Forelimb muscle (tissue), 1 donor: ENCODE measurements at places on chromosomes 13 and 19. TPM values are rescaled to one million over a fixed set of nuclear protein-coding genes. Genes with fewer than 3 reads are reported as not detected.

- no peak for DNase-seq
Observed at GRCh38 chr13:30774214-30774730, 38.9 kb downstream of the ALOX5AP start.

The ZNF540 gene
- polyA plus RNA-seq: 1.9 TPM

GRCh38 chr19:43315851-43316250 lies 37.6 kb upstream of the CD177 start:
- no peak for DNase-seq

- no peak for DNase-seq
Observed at GRCh38 chr19:6091771-6092291, 18.5 kb downstream of the RFX2 start.

The ZNF577 gene
- polyA plus RNA-seq: 21.9 TPM

The ERICH4 gene
- polyA plus RNA-seq: 0.19 TPM
